ENCODE measurements at places on chromosomes 7 and 10.

DNA sequence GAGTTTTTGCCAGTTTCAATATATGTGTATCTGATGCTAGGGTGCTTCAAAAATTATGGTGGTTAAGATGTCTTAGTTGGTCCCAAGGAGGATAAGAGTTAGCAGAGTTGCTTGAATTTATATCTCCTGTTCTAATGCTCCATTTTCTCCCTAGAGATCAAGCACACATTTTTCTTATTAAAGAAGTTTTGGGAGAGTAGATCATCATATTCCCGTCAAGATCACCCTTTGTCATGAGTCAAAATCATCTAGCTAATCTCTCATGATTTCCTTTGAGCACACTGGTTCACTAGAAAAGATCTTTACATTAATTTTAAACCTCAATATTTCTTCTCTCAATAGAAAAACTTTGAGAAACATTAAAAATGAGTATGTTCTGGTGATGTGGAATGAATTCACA, 429.9 kb upstream of the SEMA3A start:
- no peak for DNase-seq

GRCh38 chr10:35696392-35697287, 54.5 kb upstream of the FZD8 start:
- DNase-seq: no peak

DNA sequence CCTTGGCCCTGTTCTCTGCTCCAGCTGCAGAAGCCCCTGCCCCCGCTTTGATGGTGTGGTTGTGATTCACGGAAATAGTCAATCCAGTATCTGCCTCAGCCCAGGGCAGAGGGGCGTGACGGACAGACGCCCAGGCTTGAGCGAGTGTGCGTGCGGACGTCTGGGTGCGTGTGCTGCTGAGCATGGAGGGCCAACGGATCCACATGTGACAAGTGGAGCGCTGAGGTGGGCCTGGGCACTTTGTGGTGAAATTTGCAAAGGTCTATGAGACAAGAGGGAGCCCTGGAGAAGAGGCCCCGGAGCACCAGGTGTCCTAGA, 94.4 kb downstream of the WDR37 start:
- DNase-seq: no peak

GRCh38 chr7:104653825-104654401, 325.5 kb downstream of the LHFPL3 start:
- DNase-seq: no peak

- no peak for DNase-seq
Observed at GRCh38 chr10:71842856-71843686, 8.0 kb downstream of the PSAP start.

DNA sequence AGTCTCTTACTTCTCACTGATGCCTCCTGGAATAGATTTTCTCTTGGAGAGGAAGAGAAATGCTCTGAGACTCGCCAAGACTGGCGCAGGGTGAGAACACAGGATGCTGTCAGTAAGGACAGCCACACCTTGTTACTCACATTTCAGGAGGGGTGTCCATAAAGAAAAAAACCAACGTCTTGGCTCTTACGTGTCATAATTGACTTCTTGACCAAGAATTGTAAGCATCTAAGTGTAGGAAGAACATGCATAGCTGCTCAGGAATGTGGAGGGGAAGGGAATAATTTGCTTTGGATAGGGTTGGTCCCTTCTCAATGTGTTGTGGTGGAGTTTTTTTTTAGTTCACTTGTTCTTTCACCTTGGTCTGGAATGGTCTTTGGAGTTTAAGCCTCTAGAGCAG, 43.8 kb upstream of the ZNF438 start:
- no peak for DNase-seq

- DNase-seq: peak; percentile 23
Observed at GRCh38 chr7:70259502-70259901, 661.2 kb downstream of the AUTS2 start.

DNA sequence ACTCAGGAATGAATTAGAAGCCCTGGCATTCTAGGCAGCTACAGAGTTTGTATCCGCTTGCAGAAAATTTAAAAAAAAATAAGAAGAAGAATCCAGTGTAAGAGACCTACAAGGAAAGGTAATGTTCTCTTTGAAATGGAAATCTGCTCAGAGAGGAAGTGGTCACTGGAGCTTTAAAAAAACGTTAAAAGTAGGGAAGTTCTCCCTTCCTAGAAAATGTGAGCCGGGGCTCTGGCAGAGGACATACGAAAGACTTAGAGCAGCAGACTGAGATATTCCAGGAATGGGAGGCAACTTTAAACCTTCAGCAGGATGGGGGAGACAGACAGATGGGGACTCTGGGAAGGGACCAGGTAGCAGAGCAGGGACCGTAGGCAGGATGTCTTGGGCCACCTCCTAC, 149.4 kb upstream of the NPS start:
- no peak for DNase-seq

All from tibial nerve (tissue), 4 donors.